ENCODE measurements at places on chromosomes 6 and 20.
A peak's percentile ranks its signal among the peaks of the same experiment; 100 is the strongest.

DNA sequence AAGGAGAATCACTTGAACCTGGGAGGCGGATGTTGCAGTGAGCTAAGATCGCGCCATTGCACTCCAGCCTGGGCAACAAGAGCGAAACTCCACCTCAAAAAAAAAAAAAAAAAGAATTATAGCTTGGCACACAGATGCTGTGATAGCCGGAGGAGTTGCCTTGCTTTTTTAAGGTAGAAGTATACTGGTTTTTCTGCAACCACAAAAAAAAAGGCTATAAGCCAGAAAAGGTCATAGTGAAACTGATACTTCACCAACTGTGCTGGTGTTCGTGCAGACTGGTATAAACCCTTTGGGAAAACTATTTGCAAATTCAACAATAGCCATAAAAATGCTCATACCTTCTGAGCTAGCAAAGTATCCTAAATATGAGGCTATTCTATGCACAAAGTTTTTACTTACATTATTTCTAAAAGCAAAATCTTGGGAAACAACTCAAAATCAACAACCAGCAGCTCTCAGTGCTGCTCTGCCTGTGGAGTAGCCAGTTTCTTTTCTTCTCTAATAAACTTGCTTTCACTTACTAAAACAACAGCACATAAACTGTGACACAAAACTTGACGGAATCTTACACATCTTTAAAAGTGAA lies 44.0 kb downstream of the B4GALT5 start:
- no peak for DNase-seq

DNA sequence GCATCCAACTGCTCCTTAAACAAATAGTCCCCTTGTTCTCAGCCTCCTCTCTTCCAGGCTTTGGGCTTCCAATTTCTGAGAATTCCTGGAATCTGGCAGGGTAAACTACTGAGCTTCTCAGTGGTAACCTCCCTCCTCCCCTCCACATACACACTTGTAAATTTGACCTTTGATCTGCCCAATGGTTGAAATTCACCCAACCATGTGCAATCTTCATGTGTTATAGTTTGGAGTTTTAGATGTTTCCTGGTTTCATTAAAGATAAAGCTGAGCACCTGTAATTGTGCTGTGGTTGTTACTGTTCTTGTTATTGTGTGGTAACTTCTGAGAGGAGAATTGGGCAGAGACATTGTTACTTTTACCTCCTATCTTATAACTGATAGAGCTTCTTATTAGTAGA lies 328.4 kb downstream of the TPBG start:
- no peak for DNase-seq

DNA sequence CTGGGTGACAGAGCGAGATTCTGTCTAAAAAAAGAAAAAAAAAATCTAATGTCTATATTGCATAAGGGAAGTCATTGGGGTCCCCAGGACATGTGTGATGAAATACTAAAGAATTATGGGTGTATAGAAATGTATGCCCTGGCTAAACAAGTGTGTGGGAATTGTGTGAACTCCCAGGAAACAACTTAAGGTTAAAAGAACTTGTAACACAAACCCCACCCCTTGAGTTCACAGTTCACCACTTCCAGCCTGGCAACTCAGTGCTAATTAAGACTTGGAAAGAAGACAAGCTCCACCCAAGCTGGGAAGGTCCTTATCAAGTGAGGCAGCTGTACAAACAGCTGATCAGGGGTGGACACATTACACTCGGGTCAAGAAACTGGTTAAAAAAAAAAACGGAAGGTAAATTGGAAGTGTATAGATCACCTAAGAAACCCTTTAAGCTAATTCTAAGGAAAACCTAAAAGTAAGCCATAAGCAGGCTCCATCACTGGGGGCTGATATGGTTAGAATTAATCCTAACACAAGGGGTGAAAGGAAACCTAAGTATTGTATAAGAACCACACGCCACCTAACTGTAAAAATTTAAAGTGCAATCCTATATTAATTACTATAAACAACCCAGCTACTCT lies 25.2 kb downstream of the HLA-A start:
- no peak for DNase-seq

DNA sequence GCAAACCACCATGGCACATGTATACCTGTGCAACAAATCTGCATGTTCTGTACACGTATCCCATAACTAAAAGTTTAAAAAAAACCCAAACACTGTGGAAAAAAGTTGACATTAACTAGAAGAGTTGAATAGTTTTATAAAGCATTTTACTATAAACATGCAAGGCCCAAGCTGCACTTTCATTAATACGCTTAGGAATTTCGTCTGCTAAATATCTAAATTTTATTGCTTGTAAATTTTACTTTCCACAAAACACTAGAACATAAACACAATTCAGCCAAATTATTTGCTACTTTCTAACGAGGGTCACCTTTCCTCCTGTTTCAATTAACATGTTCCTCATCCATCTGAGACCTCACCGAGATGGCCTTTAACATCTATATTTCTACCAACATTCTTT lies 74.4 kb upstream of the MAN1A1 start:
- no peak for DNase-seq

GRCh38 chr6:149941583-149942460 lies at the start of gene ULBP2:
TSS of gene ULBP2 (plus strand) at chr6:149942014. CDS start at chr6:149942073, 59 bp downstream.
- DNase-seq, result peak; percentile 91

GRCh38 chr6:47680051-47680450 lies 18.3 kb upstream of the ADGRF4 start:
- no peak for DNase-seq

DNA sequence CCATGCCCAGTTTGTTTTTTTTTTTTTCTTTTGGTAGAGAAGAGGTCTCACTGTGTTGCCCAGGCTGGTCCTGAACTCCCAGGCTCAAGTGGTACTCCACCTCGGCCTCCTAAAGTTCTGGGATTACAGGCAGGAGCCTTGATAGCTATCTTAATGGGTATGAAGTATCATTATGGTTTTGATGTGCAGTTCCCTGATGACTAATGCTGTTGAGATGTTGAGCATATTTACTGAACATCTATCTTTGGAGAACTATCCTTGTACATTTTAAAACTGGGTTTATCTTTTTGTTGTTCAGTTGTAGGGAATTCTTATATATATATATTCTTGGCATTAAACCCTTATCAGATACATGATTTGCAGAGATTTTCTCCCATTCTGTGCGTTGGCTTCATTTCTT lies 21.4 kb upstream of the MYL9 start:
- no peak for DNase-seq

- no peak for DNase-seq
Measured at GRCh38 chr6:34573567-34574183, 17.5 kb upstream of the SPDEF start.

DNA sequence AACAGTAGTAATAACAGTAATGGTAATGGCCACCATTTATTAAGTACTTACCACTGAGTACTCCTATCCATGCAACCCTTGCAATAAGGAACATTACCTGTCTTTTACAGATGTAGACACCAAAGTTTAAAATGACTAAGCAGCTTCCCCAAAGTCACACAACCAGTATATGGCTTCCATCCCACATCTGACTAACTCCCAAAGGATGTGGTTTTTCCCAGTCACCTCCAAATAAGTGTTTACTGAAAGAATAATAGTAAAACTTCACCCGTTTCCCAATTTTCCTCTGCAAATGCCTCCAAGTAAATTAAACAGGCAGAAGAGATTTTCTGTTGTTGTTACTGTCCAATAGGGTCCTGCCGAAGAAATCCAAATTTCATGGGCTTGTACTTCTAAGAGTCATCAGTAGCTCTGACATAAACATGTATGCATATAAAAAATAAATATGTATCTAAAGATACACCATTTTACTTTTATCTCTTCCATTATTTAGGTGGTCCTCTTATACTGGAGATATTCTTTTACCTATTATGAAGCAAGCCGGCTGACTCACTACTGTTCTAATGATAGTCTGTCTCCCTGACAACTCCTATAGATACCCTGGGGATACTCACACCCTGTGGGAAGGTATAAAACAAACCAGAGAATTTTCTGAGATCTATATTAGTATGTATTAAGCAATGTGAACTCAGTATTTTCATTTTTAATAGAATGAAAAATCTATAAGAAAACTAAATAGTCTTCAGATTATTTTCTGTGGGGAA lies 77.9 kb upstream of the ID4 start:
- no peak for DNase-seq

DNA sequence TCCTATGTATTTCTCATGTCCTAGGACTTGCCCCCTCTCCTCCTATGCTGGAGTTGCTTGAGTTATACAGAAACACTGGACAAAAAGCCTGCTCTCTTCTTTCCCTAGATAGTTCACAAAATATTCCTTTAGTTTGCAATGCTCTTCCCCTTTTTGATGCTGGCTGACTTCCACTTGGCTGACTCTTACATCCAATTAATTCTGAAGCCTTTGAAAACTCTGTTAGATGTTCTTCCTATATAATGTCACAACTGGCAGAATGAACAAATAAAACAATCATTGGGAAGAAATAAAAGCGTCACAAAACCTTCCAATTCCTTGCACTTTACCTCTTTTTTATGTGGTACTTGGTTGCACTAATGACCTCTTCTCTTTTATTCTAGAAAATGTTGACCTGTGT lies 253.8 kb upstream of the CITED2 start:
- DNase-seq, result no peak

DNA sequence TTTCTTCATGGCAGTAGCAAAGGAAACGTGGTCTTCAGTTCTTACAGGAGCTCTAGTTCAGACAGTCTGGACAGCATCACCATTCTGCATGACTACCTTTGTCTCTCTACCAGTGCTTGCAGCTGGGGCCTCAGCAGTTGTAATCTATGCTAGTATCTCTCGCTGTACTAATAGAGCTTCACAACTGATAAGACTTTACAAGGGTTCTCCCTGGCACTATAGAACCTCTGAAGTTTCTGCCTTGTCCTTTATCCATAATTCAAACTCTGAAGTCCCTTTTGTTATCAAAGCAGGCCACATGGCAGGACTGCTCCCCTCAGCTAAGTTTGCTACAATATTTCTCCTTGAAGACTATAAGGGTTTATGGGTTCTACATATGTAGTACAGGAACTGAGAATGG lies 842.1 kb upstream of the ADGRB3 start:
- no peak for DNase-seq

DNA sequence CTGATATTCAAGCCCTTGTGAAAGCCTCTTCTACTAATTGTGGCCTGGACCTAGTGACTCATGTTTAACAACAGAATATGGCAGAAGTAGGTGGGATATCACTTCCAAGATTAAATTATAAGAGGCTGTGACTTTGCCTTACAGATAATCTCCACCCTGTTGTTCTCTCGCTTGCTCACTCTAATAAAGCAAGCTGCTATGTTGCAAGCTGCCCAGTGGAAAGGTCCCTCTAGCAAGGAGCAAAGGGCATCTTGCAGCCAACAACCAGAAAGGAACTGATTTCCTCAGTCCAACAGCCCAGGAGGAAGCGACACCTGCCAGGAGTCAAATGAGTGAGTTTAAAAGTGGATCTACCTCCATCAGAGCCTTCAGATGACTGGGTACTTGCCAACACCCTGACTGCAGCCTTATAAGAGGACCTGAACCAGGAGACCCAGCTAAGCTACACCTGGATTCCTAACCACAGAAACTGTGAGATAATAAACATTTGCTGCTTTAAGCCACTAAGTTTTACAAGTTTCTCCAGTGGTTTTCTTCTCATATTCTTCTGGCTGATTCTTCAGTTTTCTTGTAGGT lies 112.6 kb downstream of the FRK start:
- DNase-seq, result no peak

GRCh38 chr6:20112841-20113240 lies 99.4 kb downstream of the MBOAT1 start:
- no peak for DNase-seq

DNA sequence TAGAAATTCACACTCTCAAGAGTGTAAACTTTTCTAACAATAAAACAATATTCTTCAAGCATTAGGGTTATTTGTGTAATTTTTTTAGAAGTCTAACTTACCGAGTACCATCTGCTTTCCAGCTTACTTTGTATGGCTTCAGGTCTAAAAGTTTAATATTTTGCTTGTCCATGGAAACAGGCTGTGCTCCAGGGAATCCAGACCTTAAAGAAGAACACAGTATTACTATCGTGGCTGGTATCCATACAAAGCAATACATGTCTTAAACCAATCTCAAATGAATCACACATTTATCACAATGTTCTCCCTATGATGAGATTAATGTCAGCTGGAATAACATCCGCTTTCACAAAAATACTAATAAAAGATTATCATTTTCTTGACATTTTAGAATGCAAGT lies 73.0 kb downstream of the RNGTT start:
- no peak for DNase-seq

DNA sequence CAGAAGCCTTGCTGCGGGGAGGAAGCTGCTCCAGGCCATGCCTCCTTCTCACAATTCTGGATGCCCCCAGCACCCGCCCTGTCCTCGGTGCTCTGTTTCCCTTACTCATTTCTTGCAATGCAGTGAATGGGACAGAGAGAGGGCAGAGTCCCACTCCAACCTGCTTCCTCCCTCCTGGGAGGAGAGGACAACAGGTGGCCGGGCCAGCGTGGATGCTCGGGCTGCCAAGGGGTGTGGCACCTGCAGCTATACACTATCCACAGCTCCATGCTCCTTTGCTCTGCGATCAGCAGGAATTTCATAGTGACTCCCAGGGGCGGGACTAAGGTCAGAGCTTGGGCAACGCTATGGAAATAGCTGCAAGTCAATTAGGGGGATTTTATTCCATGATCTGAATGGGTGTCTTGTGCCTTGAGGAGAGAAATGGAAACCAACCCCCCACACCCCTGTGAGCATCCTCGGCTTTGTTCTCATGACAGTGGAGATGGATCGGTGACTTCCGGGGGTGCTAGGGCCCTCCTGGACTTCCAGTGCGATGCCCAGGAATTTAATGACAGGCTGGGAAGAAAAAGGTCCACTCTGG lies 192.5 kb downstream of the MYLK4 start:
- no peak for DNase-seq

DNA sequence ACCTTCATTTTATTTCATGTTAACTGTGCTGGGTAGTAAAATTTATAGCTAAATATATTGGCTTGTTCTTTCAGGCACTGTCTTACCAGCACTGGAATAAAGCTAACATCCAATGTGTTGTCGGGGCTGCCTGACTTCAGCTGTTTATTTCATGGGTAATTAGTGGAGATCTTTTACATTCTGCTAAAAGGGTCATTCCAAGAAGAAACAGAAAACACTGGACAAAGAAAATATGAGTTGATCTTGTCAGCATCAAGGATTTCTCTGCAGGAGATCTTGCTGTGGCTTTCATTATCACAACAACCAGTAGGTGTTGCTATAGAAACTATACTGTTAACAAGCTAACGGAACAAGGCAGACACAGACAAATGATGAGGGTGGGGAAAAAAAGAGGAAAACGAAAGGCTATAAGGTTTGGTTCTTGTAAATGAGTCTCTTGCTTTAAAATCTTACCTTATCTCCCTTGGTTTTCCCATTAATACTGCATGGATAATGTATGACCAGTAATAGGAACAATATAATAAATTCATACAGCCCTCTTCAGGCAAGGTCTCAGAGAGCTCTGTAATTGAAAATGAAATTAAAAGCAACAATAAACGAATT lies 206.8 kb downstream of the SIM1 start:
- no peak for DNase-seq

DNA sequence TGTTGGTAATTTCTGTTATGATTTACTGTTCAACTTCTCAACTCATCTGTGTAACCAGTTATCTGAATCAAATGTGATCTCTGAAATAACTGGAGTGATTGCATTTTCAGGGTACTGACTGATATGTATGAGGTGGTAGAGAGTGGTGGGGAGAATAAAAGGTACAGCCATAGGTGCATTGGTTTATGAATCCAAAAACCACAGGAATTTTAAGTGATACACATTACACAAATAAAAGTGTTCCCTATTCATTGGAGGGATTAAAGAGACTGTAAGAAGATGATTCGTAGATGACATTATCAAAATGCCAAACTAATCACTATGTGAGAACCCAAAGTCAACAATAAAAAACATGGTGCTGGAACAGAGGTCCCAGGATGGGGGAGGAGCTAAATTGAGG lies 158.7 kb upstream of the RSPO3 start:
- no peak for DNase-seq

GRCh38 chr6:47256981-47257730 lies 52.5 kb downstream of the TNFRSF21 start:
- no peak for DNase-seq

All from left hindlimb (tissue), 1 donor.